IMR-90 (cell line): ENCODE measurements at places on chromosomes 3 and 15.
A peak's percentile ranks its signal among the peaks of the same experiment; 100 is the strongest.

- peak; percentile 12 for DNase-seq
These were observed 5.1 kb upstream of the DNAH1 start for GRCh38 chr3:52310861-52311575.

- DNase-seq: no peak
These were observed 27.8 kb upstream of the POLG start for GRCh38 chr15:89362203-89363101.

DNA sequence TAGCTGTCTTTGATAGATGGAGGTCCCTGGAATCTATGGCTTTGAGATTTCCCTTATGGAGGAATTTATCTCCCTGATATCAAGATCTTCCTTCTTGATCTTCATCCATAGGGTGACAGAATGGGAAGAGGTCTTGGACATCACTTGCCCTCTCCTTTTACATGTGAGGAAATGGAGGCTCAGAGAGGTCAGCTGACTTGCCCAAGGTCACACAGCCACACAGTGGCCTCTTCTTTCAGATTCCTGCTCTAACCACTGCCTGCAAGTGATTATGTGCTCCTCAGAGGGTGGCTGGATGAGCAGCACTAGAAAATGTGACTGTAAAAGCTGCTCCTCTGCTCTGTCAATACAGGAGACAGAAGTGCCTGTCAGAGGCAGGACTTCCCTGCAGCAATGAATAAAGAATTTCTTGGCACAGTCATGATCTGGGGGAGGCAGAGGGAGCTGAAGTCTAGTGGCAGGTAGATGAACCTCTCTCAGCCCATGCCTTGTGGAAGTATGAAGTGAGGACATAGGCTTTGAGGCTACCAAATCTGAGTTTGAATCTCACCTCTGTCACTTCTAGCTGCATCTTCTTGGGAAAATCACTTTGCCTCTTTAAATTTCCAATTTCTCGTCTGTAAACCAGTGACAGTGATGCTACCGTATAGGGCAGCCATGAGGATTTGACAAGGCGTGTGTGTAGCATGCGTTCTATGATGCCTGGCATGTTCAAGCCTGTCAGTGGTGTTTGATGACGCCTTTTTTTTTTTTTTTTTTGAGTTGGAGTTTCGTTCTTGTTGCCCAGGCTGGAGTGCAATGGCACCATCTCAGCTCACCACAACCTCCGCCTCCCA lies 12.0 kb downstream of the SSUH2 start:
- DNase-seq: no peak

DNA sequence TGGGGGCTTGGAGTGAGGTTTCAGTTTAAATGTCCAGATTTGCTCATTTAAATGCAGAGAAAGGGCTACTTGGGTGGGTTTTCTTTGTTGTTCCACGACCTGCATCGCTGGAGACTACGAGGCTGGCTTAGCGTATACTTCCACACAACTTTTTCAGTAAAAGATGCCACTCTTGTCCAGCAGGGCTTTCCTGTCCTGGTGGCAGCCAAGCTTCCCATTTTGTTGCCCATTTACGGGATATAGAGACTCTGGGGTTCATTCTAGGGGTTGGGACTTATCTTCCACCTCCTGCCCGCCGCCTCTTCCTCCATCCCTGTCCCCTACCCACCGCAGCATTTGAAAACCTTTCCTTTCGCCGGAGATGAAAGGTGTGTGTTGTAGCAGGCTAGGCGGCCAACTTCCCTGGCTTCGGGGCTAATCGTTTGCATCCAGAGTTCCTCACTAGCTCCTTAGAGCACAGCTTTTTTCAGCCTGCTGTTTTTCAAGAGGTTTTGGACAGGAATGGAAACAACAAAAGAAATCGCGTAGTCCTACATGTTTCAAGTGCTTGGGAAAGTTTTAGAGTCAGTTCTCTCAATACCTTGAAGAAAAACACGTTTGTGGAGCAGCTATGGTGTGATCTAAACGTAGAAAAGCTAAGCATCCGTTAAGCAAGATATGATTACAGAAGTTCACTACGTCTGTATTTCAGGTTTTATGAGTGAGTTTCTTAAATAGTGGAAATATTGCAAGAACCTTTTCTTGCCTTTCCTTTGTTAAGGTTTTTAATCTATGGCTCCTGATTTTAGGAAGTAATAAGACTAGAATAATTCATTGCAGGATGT lies 843 bp downstream of the CHRNA5 start:
- peak; percentile 3 for DNase-seq

GRCh38 chr3:59818919-59819300 lies 769.1 kb upstream of the CFAP20DC start:
- DNase-seq: no peak
